Stimulated activated CD4-positive, alpha-beta T cell treated with anti-CD3 and anti-CD28 coated beads, TNF-alpha, amount 100 ng/mL, for 1 hour (primary cell): ENCODE measurements at places on chromosomes 7 and 10.

DNA sequence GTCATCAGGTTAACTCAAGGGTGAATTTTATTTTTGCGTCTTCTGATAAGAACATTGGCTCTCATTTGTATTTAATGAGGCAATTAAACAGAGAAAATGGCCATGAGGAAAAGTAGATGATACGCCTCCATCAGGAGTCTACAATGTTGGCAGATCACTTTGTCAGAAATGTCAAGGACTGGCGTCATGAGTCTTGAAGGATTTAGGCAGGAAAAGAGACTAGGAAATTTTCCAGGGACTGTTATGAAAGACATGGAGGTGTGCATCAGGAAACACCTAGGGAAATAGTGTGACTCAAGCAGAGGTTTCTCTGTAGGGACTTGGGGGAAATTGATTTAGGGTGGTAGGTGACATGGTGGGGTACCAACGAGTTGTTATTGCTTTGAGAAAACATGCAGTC is 53.4 kb upstream of the SLC35B4 start:
- no peak for DNase-seq

- DNase-seq: no peak
Observed at GRCh38 chr10:27646194-27646593, 99.4 kb downstream of the MKX start.

GRCh38 chr7:25659841-25660240 is 431.6 kb upstream of the NPVF start:
- no peak for DNase-seq

DNA sequence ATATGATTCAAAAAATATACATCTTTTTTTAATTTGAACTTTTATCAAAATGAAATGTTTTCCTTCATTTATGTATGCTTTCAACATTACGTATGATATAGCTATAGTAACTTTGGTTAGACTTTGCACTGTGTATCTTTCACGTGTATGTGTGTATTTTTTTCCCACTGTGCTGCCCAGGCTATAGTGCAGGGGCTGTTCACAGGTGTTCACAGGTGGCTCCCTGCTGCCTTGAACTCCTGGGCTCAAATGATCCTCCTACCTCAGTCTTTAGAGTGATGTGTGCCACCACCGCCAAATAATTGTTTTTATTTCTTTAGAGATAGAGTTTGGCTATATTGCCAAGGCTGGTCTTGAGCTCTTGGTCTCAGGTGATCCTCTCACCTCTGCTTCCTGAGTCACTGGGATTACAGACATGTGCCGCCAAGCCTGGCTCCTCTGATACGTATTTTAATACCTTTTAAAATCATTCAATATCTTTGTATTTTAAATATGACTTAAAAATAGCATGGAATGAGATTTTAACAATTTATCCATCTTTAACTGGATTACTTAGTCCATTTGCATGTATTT is 29.0 kb downstream of the FANK1 start:
- DNase-seq: no peak

GRCh38 chr7:71912476-71912875 is 499.7 kb downstream of the CALN1 start:
- DNase-seq: no peak

DNA sequence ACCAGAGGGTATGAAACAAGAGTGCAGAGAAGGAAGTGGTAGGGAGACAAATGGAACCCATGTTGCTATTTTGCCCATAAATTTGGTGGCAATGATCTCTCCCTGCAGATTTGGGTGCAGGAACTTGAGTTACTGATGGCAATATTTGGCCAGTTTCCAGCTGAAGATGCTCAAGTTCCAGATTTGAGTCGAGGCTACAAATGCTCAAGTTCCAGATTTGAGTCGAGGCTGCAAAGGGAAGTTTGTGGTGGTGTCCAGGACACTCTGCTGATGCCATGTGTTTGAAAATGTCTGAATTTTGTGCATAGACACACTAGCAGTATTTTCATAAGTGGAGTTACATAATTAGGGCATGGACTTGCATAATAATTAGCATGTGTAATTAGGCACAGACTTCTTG is 40.8 kb downstream of the TBXAS1 start:
- no peak for DNase-seq

- DNase-seq: no peak
Observed at GRCh38 chr10:78975926-78976325, 92.8 kb upstream of the ZMIZ1 start.

DNA sequence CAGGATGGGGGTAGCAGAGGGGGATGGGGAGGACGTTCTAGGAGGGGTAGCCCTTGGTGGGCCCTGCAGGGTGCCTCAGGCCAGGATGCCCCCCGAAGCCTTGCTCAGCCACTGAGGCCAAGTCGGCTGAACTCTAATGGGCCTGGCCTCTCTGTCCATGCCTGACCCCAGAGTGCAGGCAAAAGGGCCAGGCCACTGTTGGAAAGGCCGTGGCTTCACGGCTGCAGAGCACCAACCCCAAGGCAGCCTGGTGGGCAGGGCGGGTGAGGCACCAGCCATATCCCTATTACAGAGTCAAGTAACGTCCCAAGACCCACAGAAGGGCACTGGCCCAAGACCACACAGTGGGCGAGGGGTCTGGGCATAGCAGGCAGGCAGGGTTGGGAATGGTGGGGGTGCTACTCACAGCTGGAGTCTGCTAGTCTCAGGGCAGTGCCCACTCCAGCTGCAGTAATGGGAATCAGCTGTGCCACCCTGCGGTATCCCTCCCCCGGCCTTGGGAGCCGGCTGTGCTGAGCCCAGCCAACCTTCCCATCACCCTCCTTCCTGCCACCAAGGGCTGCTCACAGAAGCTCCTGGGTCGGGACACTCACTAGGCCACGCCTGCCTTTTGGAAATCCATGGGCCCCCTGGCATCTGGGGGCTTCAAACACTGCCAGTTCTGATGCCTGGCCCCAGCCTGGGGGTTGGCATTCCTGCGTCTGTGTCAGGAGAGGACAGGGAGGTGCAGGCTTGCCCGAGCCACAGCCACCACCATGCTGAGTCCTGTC is 4.0 kb upstream of the LFNG start:
- DNase-seq: no peak

- no peak for DNase-seq
Observed at GRCh38 chr10:70459061-70459773, 17.7 kb upstream of the NODAL start.

DNA sequence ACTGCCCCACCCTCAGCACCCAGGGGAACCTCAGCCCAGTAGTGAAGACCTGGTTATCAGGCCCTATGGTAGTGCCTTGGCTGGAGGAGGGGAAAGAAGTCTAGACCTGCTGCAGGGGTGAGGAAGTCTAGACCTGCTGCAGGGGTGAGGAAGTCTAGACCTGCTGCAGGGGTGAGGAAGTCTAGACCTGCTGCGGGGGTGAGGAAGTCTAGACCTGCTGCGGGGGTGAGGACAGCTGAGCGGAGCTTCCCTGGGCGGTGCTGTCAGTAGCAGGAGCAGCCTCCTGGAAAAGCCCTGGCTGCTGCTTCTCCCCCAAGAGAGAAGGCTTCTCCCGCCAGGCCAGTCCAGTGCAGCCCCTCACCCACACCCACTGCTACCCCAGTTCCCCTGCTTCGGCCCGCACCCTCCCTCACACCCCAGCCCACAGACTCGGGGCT is 6.3 kb downstream of the NOS3 start:
- DNase-seq: no peak

- DNase-seq: no peak
Observed at GRCh38 chr7:123075838-123076467, 80.5 kb upstream of the TAS2R16 start.

DNA sequence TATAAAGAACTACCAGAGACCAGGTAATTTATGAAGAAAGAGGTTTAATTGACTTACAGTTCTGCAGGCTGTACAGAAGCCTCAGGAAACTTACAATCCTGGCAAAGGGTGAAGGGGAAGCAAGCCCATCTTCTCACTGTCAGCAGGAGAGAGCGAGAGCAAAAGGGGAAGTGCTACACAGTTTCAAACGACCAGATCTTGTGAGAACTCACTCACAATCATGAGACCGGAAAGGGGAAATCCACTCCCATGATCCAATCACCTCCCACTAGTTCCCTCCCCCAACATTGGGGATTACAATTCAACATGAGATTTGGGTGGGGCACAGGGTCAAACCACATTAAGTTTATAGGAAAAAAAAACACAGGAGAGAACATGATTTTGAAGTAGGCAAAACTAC is 222.1 kb upstream of the SHH start:
- no peak for DNase-seq

DNA sequence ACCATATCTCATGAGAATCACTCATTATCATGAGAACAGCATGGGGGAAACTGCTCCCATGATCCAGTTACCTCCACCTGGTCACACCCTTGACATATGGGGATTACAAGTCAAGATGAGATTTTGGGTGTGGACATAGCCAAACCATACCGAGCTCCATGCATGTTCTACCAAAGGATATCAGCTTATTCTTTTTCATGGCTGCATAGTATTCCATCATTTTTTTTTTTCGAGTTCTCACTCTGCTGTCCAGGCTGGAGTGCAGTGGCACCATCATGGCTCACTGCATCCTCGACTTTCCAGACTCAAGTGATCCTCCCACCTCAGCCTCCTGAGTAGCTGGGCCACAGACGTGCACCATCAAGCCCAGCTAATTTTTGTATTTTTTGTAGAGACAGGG is 668.3 kb downstream of the GATA3 start:
- DNase-seq: no peak

GRCh38 chr10:43190775-43191174 is 52.5 kb downstream of the CSGALNACT2 start:
- DNase-seq: no peak

DNA sequence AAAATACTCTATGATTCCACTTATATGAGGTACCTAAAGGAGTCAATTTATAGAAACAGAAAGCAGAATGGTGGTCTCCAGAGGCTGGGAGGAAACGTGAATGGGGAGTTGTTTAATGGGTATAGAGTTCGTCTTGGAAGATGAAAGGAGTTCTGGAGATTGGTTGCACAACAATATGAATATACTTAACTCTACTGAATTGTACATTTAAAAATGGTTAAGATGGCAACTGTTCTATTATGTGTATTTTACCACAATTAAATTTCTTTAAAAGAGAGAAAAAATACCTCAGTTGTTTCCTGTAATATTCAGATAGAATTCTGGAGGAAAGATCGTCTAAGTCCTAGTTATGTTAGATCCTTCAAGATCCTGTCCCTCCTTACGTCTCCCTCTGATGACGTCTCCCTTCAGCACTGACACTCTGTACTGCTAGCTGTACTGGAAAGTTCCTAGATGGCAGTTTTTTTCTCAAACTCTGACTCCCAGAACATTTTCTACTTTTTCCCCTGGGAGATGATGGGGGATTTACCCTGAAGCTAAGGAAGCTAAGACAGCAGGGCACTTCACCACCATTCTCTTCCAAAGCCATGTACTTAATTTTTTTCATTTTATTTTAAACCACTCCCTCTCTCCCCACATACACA is 53.2 kb upstream of the CAV2 start:
- no peak for DNase-seq

DNA sequence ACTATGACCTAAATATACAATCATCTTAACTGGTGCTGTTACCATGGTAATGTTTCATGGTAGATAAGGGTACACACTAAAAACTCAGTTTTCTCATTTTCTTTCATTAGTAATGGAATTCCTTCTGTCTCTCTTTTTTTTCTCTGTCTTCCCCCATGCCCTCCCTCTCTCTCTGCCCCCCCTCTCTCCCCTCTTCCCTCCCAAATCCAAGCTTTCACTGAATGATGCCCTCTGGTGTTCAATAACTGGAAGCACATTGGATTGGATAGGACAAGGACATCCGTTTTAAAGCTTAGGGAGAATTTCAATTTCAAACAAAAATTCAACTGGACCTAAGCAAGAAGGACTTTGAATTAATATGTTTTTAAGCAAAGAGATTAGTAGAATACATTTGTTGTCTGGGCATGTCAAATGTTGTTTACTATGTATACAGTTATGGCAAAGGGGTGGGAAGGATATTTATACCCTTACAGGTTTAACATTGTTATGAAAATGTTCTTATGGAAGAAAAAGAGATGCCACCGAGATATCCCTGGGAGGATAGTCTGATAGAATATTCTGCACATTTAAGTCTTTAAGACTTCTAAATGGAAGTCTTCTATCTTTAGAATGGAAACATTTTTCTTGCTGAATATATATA is 6.1 kb downstream of the CHRM2 start:
- no peak for DNase-seq

DNA sequence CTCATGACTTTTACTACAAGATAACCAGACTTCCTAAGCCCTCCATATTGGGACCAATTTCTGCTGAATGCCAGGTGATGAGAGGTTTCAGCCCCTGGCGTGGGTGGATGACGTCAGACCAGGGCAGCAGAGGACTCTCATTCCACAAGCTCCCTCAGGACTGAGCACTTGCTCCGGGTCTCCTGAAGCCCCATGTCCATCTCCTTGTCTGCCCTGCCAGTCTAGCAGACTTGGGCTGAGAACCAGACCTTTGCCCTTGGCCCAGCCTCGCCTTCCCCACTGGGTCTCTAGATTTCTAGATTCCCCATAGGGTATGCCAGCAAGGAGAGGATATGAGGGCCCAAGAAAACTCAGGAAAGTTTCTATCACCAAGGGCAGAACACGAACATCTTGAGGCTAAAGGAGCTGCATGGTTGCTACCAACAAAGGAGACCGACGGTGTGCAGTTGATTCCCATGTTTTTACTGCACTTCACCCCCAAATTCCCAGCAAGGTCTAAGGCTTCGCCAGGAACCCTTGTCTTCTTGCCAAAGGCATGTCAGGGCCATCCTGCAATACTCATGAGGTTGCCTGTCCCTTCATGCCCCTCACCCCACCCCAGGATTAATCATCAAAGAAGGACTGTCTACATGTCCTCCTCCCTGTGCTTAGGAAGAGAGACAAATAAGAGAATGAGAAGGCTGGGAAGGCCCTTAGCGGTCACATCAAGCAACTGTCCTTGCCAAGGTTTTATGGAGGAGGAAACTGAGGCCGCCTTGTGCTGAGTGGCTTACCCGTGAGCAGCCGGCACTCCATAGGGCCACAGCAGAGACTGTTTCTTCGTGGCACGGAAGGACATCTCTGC is 96.5 kb upstream of the MACROH2A2 start:
- no peak for DNase-seq

DNA sequence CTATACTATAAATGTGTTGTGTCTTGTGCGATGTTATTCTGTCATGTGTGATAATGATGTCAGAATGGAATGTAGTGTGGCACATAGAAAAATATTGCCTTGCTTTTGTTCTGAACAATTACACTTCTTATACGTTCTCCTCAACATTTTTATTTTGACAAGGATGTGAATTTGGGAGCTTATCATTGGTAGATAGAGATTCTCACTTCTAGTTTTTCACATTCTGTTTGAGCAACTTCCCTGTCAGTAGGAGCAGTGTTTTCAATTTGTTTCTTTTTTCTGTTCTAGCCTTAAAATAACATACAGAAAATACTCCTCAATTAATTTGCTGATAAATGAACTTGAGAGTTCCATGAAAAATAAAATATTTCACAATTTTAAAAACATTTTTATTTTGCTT is 17.6 kb downstream of the SUN3 start:
- DNase-seq: no peak
